ENCODE measurements at places on chromosomes 2 and 18. TPM values are rescaled to one million over a fixed set of nuclear protein-coding genes. Genes with fewer than 3 reads are reported as not detected.

Gene ZAP70
- 0.07 TPM for total RNA-seq

Gene HNRNPA3
- 54.8 TPM for total RNA-seq

Gene BBS5
- 2.1 TPM for total RNA-seq

Gene AQP4
- total RNA-seq, result 0.14 TPM

Gene SERPINB7
- 116 TPM for total RNA-seq

Gene ECEL1
- not detected for total RNA-seq

Gene NPC1
- 154 TPM for total RNA-seq

Gene EPHA4
- total RNA-seq, result 7.6 TPM

Gene SULT1C4
- not detected for total RNA-seq

Gene SPATS2L
- total RNA-seq, result 46.5 TPM

Measured in nasal cavity respiratory epithelium epithelial cell of viscerocranial mucosa (primary cell).